ENCODE measurements at places on chromosomes 7 and 10.

GRCh38 chr7:41699516-41699915 is 3.4 kb downstream of the INHBA start:
- no peak for DNase-seq

- no peak for DNase-seq
These were observed 296.9 kb downstream of the TNS3 start for GRCh38 chr7:47284691-47285635.

DNA sequence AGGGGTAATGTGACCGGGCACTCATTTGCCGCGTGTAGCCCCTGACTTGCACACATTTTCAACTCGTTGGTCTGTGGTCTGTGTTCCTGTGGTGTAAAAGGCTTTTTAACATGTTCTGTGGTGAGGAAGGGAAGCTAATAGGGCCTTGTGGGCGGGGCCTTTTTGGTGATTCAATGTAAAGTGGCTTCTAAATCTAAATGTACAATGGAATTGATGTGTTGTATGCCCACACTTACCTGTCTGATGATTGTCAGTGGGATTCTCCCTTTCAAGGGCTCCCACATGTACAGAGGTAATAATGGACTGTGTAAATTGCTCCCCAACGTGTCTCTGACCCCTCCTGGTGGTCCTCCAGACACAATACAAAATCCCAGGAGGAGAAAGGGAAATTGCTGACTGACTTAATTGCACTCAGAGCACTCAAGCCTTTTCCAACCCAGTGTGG is 43.1 kb upstream of the GATAD1 start:
- DNase-seq, result peak; percentile 61

- DNase-seq, result no peak
These were observed 524.0 kb upstream of the PFKP start for GRCh38 chr10:2543142-2543886.

DNA sequence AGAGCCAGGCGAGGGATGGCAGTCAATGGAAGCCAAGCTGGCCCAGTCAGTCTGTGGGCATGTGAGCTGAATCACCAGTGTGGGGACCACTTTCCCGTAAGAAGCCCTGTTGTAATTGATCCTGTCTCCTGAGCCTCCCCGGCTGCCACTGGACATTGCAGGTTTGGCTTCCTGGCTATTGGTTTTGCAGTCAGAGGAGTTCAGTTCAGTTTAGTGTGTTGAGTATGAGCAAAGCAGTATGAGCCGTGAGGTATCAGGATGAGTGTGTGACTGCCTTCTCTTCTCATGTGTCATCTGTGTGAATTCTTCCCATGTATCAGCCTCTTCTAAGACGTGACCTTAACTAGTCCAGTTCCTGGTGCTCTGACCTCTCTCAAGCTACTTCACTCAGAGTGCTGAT is 227.4 kb downstream of the PRKG1 start:
- DNase-seq, result no peak

DNA sequence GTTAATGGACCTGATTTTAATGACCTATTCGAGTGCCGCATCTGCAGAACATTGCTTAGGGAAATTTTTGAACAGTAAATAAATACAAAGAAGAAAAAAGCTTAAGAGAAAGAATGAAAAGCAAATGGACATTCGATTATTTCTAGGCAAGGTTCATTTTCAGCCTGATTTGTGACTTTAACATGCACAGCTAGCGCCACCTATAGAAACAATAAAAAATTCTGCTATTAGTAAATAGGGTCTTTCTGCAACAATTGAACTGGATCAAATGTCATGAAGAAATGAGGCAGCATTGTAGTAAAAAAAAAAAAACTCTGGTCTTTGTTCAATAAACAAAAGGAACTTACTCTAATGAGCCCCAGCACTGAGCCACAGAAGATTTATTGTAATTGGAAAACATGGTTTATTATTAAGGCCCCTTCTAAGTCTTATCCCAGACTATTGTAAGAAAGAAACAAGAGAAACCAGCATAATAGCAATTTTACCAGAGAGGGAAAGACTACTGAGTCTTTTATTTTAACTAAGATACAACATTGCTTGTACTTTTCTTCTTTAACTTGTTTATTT is 41.4 kb upstream of the GHITM start:
- no peak for DNase-seq

GRCh38 chr10:77575271-77576006 is 62.2 kb downstream of the KCNMA1 start:
- DNase-seq, result no peak

DNA sequence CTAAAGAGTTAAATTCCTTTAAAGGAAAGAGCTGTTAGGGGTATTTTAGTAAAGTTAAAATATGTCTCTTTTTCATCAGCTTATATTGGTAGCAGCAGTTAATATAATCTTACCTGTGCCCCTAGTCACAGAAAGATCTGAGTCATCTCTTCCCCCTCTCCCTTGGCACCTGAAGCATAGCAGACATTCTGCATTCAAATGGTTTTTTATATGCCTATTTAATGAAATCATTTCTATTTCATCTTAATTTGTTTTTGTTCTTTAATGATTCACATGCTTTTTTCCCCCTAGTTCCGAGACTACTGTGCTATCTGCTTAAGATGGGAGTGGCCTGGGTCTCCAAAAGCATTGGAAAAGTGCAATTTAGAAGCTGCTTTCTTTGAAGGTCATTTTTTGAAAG is 33.3 kb downstream of the FHIP2A start:
- DNase-seq, result no peak

DNA sequence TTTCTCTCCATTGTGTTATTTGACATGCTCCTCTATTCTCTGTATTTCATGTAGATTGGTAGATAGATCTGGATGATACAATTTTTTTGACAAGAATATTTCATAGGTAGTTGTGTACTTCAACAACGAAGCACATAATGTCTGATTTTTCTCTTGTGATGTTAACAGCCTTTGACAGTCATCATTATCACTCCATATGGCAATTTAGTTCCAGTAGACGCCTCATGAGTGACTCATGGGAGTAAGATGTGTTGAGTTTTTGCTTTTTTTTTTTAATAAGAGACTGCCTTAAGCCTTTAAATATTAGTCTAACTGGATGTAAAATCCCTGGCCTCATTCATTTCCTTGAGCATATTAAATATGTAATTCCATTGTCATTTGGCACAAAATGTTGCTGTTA is 123.5 kb upstream of the ZNF32 start:
- DNase-seq, result no peak
